Ascending aorta (tissue), 2 donors: ENCODE measurements at places on chromosomes 16 and 17.

- no peak for DNase-seq
These were observed 1.1 kb upstream of the CAPN15 start for GRCh38 chr16:526181-527014.

DNA sequence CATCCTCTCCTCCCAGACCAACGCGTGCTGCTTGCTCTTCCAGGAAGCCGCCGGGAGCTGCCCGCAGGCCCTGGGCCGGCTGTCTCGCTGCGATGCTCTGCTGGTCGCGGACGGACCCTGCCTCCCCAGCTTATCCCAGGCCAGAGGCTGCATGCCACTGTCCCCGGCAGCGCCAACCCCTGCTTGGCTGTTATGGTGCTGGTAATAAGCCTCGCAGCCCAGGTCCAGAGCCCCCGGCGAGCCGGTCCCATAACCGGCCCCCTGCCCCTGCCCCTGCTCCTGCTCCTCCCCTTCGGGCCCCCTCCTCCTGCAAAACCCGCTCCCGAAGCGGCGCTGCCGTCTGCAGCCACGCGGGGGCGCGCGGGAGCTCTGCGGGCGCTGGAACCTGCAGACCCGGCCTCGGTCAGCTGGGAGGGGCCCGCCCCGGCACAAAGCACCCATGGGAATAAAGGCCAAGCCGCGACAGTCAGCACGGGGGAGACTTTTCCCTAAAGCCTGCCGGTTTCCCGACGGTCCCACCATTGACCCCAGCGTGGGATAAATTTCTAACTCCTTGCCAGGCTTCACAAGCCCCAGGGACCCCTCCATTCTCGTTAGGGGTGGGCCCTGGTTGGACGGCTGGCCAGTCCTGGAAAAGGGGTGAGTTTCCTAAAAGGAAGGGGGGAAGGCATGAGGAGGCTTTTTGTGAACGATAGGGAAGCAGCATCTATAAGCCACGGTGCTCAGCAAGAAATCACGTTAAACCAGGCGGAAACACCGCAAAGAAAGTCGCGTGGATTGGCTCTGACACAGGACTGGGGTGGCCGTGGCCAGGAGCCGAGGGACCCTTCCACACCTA lies 11.2 kb downstream of the ENPP7 start:
- peak; percentile 79 for DNase-seq

GRCh38 chr16:47504599-47504998 lies 43.5 kb downstream of the PHKB start:
- DNase-seq = no peak

- no peak for DNase-seq
These were observed 32.3 kb downstream of the FBXO31 start for GRCh38 chr16:87351320-87351698.

DNA sequence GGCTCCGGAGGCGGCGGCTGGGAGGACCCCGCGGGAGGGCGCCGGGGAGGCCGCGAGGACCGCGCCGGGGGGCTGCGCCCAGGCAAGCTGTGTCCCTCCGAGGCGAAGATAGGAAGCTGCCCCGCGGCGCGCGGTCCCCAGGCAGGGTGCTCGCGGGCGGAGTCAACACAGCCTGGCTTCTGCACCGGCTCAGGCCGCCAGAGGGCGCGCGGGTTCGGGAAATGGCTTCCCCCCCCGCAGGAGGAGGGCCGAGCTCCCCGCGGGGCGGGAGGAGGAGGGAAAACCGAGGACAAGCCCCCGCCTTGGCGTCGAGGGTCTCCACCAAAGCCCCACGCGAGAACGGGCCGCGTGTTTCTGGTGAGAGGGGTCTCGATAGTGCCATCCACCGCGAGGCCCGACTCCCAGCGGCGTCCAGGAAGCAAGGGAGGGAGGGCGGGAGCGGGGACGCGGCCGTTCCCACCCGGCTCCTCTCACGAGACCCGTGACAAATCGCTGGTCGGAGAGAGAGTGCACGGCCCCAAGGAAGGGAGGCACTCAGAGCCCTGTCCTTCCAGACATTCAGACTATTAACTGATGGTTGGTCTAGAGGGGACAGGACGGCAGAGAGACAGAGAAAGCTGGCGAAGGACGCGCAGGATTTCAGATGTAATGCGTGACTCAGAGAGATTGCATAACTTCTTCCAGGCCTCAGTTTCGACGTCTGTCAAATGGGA lies 64.4 kb upstream of the DNAJA2 start:
- DNase-seq = peak; percentile 56

- peak; percentile 75 for DNase-seq
These were observed 4.0 kb upstream of the ZNF267 start for GRCh38 chr16:31869511-31870201.

DNA sequence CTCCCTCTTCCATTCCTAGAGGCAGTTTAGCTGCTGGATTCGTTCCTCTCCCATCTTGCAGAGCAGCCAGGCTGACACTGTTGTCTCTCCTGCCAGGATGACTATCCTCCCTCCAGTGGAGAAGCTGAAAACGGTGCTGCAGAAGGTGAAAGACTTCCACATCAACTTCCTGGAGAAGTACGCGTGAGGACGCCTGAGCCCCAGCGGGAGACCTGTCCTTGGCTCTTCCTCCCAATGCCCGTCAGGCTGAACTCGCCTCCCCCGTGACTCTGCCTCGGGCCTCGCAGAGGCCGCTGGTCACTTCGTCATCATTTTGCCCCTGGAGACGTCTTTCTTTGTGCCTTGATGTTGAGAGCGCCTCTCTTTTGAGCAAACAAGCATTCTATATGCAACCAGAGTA lies 44.6 kb downstream of the GPT2 start:
- no peak for DNase-seq

GRCh38 chr17:549177-550040 lies 165.2 kb downstream of the VPS53 start:
- DNase-seq = no peak

- DNase-seq = no peak
These were observed 369.8 kb downstream of the CPPED1 start for GRCh38 chr16:12433691-12434390.

GRCh38 chr17:514584-514983 lies 162.0 kb upstream of the RPH3AL start:
- DNase-seq = no peak

GRCh38 chr17:27834571-27834970 lies 34.2 kb upstream of the NOS2 start:
- DNase-seq = no peak

GRCh38 chr16:83624429-83625120 lies 183.2 kb upstream of the HSBP1 start:
- DNase-seq = no peak

DNA sequence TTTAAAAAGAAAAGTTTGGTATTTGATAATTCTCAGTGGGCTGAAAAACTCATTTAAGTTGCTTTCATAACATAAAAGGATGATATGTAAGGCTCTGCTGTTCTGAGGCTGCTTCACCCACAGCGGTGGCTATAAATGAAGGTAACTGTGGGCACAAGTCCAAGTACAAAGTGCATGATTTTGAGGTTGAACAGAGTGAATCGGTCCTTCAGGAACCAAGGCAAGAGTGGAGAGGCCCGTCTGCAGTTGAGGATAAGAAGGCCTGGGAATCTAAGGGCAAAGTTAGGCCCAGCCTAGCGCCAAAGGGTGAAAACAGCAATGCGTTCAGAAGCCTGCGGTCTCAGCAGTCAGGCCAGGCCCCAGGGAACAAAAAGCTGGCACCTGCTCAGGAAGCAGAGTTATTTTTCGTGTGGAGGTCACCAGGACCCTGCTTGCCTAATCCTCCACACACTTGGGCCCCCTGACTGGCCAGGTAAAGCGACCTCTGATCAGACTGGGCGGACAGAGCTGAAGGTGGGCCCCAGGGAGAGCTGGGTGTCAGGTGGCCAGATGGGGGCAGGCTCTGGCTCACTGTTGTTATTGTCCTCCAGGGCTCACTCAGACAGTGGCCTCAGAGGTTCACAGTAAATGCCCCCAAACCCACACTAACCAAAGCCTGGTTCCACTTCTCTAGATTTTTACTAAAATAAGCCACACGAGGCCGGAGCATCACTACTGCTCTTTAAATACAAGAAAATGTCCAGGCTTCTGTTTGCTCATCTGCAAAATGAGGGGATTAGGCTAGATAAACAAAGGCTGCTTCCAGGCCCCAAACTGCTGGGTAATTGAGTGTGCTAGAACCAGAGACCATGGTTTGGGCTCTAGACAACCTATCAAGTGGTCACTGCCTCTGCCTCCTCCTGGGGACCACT lies 46.5 kb downstream of the TEX2 start:
- DNase-seq = no peak

GRCh38 chr17:33015716-33016346 lies 24.2 kb downstream of the SPACA3 start:
- peak; percentile 44 for DNase-seq

DNA sequence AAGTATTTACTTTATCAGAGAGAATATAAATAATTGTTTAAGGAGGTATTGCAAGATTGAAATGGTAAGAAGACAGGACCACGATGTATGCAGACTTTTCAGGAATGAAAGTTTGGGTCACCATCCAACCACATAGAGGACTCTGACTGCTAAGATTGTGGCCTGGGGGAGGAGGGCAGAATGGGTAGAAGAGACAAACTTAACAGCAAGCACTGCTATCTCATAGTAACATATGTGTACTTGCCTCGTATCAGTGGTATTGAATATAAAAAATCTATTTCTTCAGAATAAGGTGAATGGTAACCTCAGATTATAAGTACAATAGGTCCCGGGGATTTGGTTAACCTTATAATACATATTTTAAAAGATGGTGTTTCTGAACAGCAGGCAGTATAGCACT lies 5.8 kb downstream of the KRT10 start:
- no peak for DNase-seq

DNA sequence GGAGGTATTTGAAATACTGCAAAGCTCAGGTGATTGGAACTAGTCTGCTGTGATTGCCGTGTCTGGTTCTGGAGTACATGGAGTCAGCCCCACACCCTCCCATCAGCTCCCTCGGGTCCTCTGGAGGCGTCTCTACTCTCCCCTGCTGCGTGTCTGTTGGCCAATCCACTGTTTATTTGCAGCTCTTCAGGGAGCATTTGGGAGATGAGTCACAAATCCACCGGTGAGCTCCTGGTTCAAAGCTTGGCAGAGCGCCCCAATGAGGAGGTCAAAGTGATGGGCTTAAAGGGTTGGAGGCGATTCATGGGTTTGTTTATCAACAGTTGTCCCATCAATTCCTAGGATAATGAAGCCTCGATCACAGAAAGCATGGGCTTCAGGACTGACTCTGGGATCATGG lies 14.6 kb downstream of the CALB2 start:
- DNase-seq = no peak

DNA sequence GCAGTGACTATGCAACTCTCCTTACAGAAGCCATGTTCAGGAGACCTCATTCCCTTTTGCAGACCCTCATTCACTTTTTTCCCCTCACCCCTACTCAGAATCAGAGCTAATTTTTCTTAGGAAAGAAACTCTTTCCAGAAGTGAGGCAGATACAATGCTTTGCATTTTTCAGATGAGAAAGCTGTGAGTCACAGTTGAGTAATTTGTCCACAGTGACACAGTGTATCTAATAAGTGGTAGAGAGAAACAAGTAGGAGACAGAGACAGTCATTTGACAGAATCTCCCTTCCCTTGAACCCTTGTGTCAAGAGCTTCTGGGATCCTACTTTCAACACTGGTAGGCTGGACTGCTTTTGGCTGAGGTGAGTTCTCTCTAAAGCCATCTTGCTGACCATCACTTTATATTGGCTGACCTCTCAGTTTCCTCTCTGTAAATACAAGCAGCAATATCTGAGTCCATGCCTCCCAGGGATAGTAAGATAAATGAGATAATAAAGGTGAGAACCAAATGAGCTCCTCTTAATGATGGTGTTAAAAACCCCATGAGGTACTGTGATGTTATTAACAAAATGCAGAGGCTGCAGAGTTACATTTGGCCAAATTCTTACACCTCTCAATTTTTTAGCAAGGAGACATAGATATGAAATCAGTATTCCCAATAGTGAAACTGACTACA lies 130.8 kb downstream of the CA10 start:
- DNase-seq = no peak

DNA sequence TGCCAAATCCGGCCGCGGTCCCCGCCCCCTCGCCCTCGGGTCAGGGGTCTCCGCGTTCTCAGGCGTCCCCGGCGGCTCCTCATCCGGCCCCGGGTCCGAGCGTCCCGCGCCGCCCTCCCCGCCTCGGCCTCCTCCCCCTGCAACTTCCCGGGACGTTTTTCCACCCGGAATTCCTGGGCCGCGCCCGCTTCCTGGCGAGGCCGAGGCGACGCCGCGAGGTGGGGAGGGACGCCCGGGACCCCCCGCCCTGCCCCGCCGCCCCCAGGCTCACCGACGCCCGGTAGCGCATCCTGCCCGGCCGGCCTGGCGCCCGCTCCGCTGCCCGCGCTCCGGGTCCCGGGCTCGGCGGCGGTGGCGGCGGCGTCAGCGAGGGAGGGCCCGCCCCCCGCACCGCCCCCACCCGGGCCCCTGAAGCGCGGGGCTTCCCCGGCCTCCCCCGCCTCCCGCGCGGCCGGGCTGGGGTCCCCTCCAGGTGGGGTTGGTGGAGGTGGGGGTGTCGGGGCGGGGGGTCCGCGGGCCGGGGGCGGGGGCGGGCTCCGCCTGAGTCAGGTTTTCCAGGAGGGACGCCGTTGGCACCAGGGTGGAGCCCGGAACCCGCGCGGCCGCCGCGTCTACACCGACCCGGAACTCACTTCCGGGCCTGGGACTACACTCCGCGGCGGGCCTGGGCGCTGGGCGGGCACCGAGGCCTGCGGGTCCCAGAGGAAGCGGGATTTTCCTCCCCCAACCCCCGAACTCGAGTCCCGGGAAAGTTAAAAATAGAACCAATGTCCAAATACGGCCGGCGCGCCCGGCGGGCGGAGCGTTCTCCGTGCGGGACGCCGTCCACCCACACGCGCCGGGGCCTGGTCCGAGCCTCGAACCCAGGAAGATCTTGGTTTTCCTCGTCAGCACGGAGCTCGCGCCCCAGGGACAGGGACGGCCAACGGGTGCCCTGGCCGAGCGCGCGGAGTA lies 6.8 kb downstream of the MYO1C start:
- DNase-seq = no peak

DNA sequence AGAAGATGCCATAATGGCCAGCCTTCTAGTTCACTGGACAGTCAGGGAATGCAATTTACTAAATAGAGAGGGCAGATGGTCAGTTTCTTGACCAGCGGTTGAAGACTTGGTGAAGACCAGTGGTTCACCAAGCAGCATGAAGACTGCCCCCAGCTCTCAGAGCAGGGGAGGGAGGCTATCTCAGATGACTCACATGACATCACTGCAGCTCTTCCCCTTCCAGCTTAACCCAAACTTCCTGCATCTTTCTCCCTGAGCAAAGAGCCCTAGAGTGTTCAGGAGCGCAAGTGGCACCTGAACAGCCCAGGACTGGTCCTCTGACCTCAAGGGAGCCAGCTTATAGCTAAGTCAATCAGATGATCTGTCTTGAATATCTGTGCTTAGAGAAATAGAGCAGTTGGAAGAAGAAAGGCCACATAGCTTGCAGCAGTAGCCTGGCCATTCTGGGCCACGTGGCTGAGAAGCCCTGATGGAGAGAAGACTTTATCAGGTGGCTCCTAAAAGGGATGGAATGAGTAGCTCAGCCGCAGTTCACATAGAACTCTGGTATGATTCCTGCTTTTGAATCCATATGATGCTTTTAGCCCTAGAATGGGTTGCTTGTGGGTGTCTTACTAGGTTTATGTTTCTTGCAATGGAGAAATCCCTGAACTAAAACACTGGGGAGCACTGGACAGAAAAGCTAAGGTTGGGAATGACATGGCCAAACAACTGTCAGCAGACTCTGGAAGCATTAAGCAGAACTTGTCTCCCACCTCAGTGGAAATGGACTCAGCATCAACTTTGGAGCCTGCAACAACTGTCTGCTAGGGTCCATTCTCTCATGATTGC lies 392.1 kb upstream of the CCL2 start:
- DNase-seq = no peak

- peak; percentile 70 for DNase-seq
These were observed 12.9 kb downstream of the SYCE1L start for GRCh38 chr16:77211880-77212740.
